ENCODE measurements at places on chromosomes 13 and 19. TPM values are rescaled to one million over a fixed set of nuclear protein-coding genes. Genes with fewer than 3 reads are reported as not detected.

The CNFN gene
- total RNA-seq: 4.1 TPM

DNA sequence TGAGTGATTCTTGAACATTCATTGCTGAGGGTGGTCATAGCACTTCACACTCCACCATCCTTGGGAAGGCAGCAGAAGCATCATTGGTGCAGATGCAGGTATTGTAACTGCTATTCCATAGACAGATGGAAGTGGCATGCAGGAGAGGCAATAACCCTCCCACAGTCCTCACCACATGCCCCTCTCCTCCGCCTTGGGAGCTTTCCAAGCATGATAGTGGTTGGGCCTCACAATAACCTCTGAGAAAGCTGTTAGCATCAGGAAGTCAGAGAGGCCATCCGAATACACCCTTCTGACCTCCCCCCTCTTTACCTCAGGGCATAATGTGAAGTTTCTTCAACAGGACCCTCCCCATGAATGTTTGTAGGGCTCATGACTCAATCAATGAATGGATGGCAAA, 177.9 kb downstream of the KATNAL1 start:
- H3K27me3 ChIP-seq: no peaks in the 10 kb centered on the region
- H3K27ac ChIP-seq: no peak overlapping the region
- H3K4me3 ChIP-seq: no peak overlapping the region
- DNase-seq: no peak

GRCh38 chr13:39144941-39145533, 106.8 kb downstream of the NHLRC3 start:
- DNase-seq: peak; percentile 47
- no peaks in the 10 kb centered on the region for H3K4me1 ChIP-seq
- no peak overlapping the region for H3K27ac ChIP-seq
- H3K27me3 ChIP-seq: no peaks in the 10 kb centered on the region
- no peaks in the 10 kb centered on the region for H3K36me3 ChIP-seq

DNA sequence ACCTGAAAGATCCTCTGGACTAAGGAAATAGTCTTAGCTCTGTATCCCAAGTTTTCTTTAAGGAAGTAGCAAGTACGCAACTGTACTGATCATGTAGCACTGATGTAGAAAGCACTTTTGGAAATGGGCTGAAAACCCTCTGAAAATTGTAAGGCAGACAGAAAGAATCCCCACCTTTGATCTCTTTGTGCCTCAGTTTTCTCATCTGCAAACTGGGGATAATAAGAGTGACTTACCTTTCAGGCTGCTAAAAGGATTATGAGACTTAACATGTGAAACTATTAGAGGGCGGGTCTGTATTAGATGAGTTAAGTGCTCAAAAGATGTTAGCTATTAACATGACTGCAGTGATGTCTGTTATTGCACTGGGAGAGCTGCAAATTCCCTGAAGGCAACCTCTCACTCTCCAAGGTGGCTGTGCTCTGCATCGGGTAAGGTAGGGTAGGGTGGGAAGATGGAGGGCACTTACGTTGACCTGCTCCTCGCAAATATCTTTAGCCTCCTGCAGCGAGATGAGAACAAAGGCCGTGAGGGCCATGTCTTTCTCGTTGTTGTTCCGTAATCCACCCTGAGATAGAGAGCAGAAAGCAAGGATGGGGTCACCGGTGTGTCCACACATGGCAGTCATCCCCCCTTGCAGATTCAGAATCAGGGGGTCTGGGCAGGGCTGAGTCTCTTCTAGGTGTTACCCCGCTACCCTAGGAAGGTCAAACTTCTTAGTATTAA, 20.4 kb upstream of the TNFSF14 start:
- H3K36me3 ChIP-seq: no peaks in the 10 kb centered on the region
- H3K27ac ChIP-seq: no peak overlapping the region
- no peaks in the 10 kb centered on the region for H3K27me3 ChIP-seq
- no peaks in the 10 kb centered on the region for H3K4me1 ChIP-seq
- no peak for DNase-seq

GRCh38 chr13:95226476-95226875, 74.8 kb downstream of the ABCC4 start:
- no peaks in the 10 kb centered on the region for H3K36me3 ChIP-seq
- DNase-seq: no peak
- no peaks in the 10 kb centered on the region for H3K27me3 ChIP-seq
- no peak overlapping the region for H3K27ac ChIP-seq
- no peak overlapping the region for H3K4me3 ChIP-seq
- peaks cover 8% of the 10 kb centered on the region for H3K4me1 ChIP-seq

The TEAD2 gene
- 8.8 TPM for total RNA-seq

The ZNF701 gene
- 17.5 TPM for total RNA-seq

GRCh38 chr13:108609353-108609752, 20.1 kb upstream of the MYO16 start:
- no peak overlapping the region for H3K27ac ChIP-seq
- no peaks in the 10 kb centered on the region for H3K4me1 ChIP-seq
- DNase-seq: no peak
- no peak overlapping the region for H3K4me3 ChIP-seq
- no peaks in the 10 kb centered on the region for H3K36me3 ChIP-seq
- H3K27me3 ChIP-seq: no peaks in the 10 kb centered on the region

DNA sequence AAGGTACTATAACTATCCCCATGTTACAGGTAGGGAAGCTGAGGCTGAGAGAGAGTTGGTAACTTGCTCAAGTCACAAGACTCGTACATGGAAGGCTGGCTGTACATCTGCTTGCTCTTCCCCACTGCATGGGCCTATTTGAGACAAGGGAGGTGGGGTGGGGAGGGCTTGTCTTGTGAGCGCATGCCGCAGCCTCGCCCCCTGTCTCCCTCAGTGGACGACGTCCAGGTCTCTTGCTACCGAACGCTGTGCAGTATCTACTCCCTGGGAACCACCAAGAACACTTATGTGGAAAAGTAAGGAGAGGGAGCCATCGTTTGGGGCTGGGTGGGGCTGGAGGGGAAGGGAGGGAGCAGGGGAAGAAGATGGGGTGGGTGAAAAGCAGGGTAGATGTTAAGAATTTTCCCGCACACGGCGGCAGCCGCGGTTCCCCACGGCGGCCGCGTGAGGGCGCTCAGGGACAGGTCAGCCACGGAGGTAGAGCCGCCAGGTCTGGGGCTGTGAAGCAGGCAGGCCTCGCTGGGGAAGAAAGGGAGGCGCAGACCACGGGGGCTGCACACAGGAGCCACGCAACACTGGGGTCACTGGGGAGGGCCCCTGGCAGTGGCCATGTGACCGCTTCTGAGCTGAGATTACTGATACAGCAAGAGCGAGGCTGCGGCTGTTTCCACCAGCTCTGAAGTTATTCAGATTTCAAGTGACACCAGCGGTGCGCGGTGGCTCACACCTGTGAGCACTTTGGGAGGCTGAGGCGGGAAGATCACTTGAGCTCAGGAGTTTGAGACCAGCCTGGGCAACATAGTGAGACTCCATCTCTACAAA, 81.5 kb downstream of the RYR1 start:
- no peak overlapping the region for H3K4me3 ChIP-seq
- no peaks in the 10 kb centered on the region for H3K27me3 ChIP-seq
- DNase-seq: peak; percentile 71
- H3K27ac ChIP-seq: no peak overlapping the region
- no peaks in the 10 kb centered on the region for H3K4me1 ChIP-seq

The TMIGD2 gene
- total RNA-seq: not detected

The FUT3 gene
- 0.34 TPM for total RNA-seq

DNA sequence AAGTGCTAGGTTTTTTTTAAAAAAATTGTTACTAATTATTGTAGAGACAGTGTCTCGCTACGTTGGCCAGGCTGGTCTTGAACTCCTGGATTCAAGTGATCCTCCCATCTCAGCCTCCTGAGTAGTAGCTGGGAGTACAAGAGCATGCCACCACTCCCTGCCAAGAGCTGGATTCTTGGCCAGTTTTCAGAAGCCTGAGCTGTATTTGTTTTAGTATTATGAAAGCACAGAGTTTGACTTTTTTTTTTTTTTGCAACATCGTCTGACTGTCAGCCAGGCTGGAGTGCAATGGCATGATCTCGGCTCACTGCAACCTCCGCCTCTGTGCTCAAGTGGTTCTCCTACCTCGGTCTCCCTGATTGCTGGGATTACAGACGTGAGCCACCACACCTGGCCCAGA, 7.0 kb downstream of the ARMC6 start:
- no peaks in the 10 kb centered on the region for H3K27me3 ChIP-seq
- no peak overlapping the region for H3K4me3 ChIP-seq
- DNase-seq: no peak
- no peak overlapping the region for H3K27ac ChIP-seq

DNA sequence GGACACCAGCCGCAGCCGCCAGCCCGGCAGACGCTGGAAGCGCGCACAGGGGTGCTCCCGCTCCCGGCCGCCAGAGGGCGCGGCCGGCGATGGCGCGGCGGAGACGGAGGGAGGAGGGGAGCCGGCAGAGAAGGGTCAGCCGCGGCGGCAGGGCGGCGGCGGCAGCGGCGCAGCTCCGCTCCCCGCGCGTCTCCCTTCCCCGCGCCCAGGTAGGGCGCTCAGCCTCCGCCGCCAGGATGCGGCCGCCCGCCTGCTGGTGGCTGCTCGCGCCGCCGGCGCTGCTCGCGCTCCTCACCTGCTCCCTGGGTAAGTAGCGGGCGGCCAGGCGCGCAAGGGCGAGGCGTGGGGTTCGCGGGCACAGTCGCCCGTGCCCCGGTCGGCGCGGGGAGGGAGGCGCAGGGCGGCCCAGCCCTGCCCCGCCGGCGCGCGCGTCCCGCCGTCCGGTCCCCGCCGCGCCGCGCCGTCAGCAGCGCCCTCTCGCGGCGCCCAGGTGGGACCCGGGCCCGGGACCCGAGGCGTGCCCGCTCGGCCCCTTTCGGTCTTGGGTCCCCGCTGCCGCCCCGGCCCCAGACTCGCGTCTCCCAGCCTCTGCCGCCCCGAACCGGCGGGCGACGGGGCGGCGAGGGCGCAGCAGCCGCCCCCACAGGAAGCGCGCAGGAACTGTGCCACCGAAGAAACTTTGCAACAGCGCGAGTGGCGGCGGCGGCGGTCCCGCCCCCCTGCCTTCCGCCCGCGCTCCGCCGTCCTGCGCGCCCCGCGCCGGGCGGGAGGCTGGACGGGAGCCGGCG, at the start of gene B3GLCT:
B3GLCT (plus strand) TSS at position 127 of the 788 bp plus-strand sequence; CDS start at position 237, 110 bp downstream.
- peak; percentile 94 for DNase-seq
- H3K27ac ChIP-seq: peak within 1 kb of the TSS; percentile 63
- no peaks in the 10 kb centered on the region for H3K27me3 ChIP-seq
- H3K36me3 ChIP-seq: no peaks in the 10 kb centered on the region
- peaks cover 6% of the 10 kb centered on the region for H3K4me1 ChIP-seq

The ZNF416 gene
- total RNA-seq: 5.5 TPM

DNA sequence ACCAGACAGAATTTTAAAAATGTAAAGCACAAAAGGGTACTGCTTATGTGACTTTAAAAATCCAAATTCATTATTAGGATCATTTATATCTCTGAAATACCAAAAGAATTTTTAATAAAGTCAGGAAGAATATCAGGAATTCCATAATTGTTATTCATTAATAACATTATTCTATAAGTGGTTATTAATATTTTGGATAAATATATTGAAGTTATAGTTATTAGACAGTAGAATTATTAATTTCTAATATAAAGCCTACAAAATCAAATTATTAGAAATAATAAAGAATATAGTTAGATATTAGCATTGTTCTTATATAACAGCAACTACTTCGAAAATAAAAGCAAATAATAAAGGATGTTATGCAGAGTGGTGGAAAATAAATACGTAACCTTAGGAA, 105.8 kb downstream of the GPC5 start:
- DNase-seq: no peak
- no peak overlapping the region for H3K27ac ChIP-seq
- no peaks in the 10 kb centered on the region for H3K27me3 ChIP-seq
- H3K4me3 ChIP-seq: no peak overlapping the region
- no peaks in the 10 kb centered on the region for H3K4me1 ChIP-seq

GRCh38 chr13:61760102-61760501, 344.5 kb upstream of the PCDH20 start:
- H3K27me3 ChIP-seq: no peaks in the 10 kb centered on the region
- DNase-seq: no peak
- no peak overlapping the region for H3K27ac ChIP-seq
- H3K36me3 ChIP-seq: no peaks in the 10 kb centered on the region

GRCh38 chr13:81779876-81780275, 1439.0 kb upstream of the SPRY2 start:
- no peaks in the 10 kb centered on the region for H3K27me3 ChIP-seq
- H3K4me3 ChIP-seq: no peak overlapping the region
- no peaks in the 10 kb centered on the region for H3K4me1 ChIP-seq

- H3K4me3 ChIP-seq: peak overlapping the region; percentile 26
- H3K27ac ChIP-seq: peak overlapping the region; percentile 88
- no peak for DNase-seq
- H3K36me3 ChIP-seq: no peaks in the 10 kb centered on the region
- H3K4me1 ChIP-seq: peaks cover 57% of the 10 kb centered on the region
Observed at GRCh38 chr13:41017817-41018601, 1.1 kb downstream of the ELF1 start.

The NACC1 gene
- 92.7 TPM for total RNA-seq

The RUVBL2 gene
- total RNA-seq: 165 TPM

- no peak overlapping the region for H3K27ac ChIP-seq
- H3K36me3 ChIP-seq: no peaks in the 10 kb centered on the region
- DNase-seq: no peak
- no peaks in the 10 kb centered on the region for H3K4me1 ChIP-seq
- no peaks in the 10 kb centered on the region for H3K27me3 ChIP-seq
- no peak overlapping the region for H3K4me3 ChIP-seq
Observed at GRCh38 chr13:104869501-104869900, 1666.0 kb downstream of the EFNB2 start.
